ENCODE measurements at places on chromosomes 6 and 20.

GRCh38 chr6:65964261-65964660, 257.2 kb upstream of the EYS start:
- DNase-seq = no peak

- no peak for DNase-seq
Measured at GRCh38 chr20:48788486-48789072, 39.2 kb downstream of the PREX1 start.

- DNase-seq = no peak
Measured at GRCh38 chr6:85764844-85765243, 122.2 kb upstream of the SYNCRIP start.

DNA sequence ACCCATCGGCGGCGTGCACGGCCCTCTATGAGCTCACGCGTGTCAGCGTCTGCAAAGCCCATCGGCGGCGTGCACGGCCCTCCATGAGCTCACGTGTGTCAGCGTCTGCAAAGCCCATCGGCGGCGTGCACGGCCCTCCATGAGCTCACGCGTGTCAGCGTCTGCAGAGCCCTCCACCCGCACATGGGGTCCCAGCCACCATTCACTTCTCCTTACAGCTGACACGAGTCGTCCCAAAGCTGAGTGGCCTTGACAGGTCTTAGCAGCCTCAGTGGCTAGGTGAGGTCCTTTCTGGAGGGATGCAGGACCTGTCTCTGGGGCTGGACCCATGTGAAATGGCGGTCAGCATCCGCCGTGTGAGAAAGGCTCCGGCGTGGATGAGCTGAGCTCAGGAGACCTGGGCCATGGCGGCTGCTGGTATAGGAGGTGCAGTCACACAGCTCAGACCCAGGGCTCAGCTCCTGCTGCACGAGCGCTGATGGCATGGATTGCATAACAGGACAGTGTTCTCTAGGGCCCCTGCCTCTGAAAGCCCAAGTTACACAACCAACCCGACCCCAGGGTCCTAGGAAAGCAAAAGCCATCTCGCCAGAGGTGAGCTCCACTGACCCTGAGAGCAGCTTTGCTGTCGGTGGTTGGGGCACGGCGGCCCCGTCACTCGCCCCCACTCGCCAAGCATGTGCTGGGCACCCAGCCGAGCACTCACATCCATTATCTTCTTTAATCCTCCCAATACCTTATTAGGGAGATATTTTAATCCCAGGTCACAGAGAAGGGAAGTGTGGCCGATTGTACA, 38.9 kb downstream of the DLL1 start:
- DNase-seq = no peak

GRCh38 chr6:132058975-132059374, 107.8 kb upstream of the CCN2 start:
- DNase-seq = no peak

DNA sequence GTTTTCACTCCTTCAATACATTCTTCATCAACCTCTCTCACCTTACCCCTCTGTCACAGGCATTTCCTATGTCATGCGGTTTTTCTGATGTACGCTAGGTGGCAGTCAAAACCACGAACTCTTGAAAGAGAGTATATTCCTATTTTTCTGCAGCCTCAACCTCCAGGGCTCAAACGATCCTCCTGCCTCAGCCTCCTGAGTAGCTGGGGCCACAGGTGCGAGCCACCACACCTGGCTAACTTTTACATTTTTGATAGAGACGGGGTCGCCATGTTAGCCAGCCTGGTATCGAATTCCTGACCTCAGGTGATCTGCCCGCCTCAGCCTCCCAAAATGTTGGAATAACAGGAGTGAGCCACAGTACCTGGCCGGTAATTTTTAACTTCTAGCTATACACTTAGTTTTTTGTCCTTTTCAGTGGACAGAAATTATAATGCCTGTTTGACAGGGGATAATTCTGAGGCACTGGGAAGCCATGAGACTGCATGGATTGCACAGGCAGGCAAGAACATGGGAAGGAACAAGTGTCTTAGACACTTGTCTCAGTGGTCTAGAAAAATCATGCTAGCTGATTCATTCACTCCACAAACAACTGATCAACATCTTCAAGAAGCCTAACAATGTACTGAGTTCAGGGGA, 22.5 kb upstream of the HFE start:
- DNase-seq = peak; percentile 84

DNA sequence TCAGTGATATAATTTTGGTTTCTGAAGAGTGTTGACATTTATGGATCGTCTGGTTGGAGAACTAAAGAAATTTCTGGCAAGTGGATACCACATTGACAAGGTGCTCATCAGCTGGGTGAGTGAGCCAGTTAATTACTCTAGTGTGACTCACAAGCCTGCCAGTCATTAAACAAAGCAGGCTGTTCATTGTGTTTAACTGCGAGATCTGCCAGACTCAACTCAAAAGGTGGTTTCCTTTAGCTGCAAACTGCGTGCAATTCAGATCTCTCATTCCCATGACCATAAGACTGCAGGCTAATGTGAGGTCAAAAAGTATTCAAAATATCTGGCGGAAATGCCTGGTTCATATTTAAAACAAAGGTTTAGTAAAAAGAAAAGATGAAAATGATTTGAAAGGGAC, 32.5 kb upstream of the IYD start:
- no peak for DNase-seq

DNA sequence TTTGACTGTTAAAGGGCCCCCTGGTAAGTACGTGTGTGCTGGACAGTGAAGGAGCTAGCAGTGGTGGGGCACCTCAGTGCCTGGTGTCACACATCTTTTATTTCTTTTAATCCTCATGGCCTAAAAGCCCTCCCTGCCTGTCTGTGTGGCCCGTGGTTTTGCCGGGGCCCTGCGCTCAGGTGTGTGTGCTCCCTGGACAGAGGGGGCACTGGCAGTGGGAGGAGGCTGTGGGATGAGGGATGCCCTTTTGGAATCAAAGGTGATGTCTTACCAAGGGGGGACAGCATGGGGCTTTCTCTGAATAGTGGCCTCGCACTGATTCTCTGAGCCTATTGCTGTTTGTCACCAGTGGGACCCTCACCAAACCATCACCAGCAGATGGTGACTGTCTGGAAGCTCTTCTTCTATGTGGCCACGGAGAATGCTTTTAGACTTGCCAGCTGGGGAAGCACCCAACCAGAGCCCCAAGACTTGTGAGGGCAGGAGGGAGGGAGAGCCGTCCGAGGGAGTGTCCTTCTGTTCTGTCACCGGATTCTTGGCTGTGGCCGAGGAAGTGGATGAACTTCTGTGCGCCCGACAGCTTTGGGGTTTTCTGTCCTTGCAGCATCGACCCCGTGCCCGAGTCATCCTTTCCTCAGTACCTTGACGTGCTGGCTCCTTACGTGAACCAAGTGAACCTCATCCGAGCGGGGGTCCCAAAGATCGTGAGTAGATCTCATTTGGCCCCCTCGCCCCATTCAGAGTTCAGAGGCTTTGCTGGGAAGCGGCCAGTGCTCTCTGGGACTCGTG, 18.1 kb downstream of the PNLDC1 start:
- no peak for DNase-seq

- DNase-seq = no peak
Measured at GRCh38 chr6:33850296-33850695, 46.5 kb upstream of the MLN start.

- no peak for DNase-seq
Measured at GRCh38 chr6:84785671-84786070, 21.3 kb upstream of the TBX18 start.

DNA sequence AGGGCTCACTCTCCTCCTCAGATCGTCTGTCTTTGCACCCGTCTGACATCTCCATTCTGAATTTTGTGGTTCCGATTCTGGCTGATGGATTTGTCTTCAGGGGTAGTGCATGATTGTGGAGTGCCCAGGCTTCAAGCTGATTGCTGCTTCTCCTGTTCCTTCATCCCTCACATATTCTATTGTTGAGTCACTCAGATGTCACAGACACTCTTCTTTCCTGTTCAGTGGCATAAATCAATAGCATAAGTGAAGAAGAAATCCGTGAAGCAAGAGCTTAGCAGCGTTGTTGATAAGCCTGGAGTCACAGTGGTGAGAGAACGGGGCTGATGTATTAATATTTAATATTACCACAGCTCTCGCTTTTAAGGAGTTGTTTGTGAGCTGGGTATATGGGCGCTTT, 152.5 kb downstream of the MTHFD1L start:
- DNase-seq = no peak

- DNase-seq = no peak
Measured at GRCh38 chr20:63061771-63062100, 55.0 kb upstream of the BHLHE23 start.

- DNase-seq = no peak
Measured at GRCh38 chr6:135833771-135834170, 17.7 kb upstream of the PDE7B start.

DNA sequence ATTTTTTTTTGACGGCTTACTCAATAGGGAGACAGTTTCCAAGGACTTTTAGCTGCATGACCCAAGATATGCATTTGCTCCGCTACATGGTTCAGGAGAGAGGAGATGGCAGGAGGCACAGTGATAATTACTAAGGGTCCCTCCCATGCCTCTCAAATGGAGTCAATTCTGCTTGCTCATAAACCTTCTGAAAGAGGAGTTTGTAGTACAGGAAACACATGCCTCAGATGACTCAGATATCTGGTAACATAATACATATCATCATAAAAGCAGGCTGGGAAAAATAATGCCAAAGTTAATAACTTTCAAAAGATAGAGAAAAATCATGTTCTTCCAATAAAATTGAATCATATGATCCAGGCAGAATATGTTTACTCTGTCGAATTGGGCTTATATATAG, 97.6 kb upstream of the DEFB112 start:
- no peak for DNase-seq

- no peak for DNase-seq
Measured at GRCh38 chr6:121726596-121726995, 291.1 kb downstream of the GJA1 start.

DNA sequence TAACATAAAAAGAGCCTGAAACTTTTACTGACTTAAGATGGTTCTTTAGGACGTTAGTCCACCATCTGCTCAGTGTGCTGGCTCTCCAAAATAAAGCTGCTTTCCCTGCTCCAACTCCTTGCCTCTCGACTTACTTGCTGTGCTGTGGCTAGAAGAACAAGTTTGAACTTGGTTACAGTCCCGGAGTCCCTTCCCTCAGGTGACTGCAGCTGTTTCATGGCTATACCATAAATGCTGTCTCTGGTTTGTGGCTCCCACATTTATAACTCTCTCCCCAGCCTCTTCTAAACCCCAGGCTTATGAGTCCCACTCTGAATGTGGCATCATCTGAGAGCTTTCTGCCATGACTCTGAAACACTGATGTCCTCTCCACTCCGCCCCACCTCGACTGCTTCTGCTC, 306.4 kb upstream of the PRND start:
- no peak for DNase-seq

GRCh38 chr6:167702241-167702827, 124.4 kb upstream of the AFDN start:
- DNase-seq = no peak

DNA sequence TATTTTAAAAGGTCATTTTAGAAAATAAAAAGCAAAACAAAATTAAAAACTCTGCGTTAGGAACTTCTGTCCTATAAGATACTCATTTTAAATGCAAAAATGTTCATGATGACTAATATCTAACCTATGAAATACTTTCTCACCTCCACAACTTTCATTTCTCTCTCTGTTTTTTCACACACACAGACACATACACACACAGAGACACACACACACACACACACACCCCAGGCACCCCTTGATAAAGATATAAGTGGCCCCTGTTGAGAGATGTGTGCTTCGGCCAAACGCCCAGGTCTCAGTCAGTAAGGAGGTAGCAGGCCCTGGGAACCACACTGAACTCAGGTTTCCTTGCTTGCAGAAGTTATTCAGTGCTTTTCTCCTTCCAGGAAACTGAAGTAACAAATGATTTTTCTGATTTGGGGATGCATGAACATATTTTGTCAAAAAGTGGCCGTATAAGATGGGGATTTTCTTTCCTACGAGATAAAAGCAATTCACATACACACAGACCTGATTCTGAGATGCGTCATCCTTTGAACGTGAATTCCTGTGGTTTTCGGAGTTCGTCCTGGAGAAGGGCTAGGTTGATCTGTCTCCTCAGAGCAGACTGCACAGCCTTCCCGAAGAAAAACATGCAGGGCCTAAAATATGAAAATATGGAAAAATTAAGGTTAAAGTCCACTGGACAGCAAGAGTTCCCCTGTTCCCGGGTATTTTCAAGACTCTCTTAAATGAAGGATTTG, 306.8 kb upstream of the FOXQ1 start:
- DNase-seq = no peak

DNA sequence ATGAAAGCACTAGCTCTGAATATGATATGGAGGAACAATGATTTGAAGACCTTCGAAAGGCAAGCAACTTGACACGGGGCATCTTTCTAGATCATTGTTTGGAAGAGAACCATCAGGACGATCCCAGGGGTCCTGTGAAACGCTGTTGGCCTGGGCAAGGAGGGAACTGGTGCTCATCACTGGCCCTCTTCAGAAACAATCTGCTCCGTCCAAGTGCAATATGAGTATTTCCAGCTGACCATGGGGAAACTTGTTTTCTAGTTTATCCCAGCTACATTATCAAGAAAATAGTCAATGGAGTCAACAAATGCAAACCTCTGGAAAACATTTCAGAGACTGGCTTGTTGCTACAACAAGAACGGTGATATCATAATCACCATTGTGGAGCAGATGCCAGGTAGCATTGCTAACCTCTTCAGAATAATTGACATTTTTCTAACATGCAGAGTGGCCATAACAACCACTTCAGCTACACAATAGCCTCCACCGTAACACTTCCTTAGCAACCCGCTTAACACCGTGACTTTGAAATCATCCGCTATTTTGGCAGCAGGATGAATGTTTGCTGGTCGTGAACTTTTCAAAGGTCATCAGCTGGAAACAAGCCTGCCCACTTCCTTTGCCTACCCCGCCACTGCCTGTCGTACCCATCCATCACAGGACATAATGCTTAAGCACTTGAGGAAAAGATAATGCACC, 112.0 kb upstream of the PDE10A start:
- no peak for DNase-seq

- DNase-seq = no peak
Measured at GRCh38 chr6:50718566-50718965, 5.2 kb downstream of the TFAP2D start.

GRCh38 chr20:37511610-37512275, 9.3 kb upstream of the NNAT start:
- no peak for DNase-seq

- DNase-seq = no peak
Measured at GRCh38 chr20:20448881-20449280, 81.0 kb downstream of the INSM1 start.

- DNase-seq = no peak
Measured at GRCh38 chr6:7050004-7050403, 57.8 kb upstream of the RREB1 start.

DNA sequence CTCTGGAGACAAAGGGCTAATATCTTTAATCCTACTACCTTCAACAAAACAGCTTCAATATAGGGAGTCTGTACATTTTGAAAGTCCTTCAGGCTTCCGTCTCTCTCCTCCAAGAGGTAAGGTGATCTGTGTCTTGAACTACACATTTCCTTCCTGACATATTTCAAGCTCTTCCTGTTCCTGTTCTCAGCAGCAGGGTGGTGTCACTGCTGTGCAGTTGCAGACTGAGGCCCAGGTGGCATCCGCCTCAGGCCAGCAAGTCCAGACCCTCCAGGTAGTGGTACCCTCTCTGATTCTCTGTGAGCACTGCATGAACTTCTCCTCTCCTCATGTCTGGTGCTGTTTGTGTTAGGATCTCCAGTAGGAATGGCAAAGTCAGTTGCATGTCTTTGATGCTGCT, 7.8 kb downstream of the NFYA start:
- peak; percentile 77 for DNase-seq

- no peak for DNase-seq
Measured at GRCh38 chr6:4703382-4703781, 72.8 kb upstream of the CDYL start.

- DNase-seq = no peak
Measured at GRCh38 chr6:99894815-99895214, 99.2 kb downstream of the MCHR2 start.

- DNase-seq = no peak
Measured at GRCh38 chr6:36756786-36757185, 59.2 kb downstream of the RAB44 start.

Measured in activated CD4-positive, alpha-beta T cell treated with anti-CD3 and anti-CD28 coated beads, Interleukin-2, amount 10 ng/mL, durations not matched to agents 24 days and 14 days (primary cell).